ENCODE measurements at places on chromosomes 6 and 20.
A peak's percentile ranks its signal among the peaks of the same experiment; 100 is the strongest.

GRCh38 chr6:31111712-31112111 is 663 bp downstream of the C6orf15 start:
- DNase-seq, result no peak

GRCh38 chr20:63295018-63295417 is 2.0 kb downstream of the COL20A1 start:
- DNase-seq, result no peak

DNA sequence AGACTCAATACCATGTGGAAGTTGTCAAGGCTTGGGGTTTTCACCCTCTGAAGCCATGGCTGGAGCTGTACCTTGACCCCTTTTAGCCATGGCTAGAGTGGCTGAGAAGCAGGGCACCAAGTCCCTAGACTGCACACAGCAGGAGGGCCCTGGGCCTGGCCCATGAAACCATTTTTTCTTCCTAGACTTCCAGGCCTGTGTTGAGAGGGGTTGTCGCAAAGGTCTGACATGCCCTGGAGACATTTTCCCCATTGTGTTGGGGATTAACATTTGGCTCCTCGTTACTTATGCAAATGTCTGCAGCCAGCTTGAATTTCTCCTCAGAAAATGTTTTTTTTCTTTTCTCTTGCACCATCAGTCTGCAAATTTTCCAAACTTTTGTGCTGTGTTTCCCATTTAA is 196.4 kb downstream of the SLC16A10 start:
- no peak for DNase-seq

DNA sequence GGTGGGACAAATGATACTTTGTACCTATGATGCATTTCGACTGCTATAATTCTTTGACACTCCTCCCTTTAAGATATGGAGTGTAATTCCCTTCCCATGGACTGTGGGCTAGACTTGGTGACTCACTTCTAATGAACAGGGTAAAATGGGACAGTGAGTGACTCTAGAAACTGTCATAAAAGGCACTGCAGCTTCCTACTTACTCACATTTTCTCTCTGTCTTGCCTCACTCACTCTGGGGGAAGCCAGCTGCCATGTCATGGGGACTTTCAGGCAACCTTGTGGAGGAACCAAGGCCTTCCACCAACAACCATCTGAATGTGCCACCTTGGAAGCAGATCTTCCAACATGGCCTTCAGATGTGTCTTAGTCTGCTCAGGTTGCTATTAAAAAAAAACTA is 12.9 kb upstream of the GFOD1 start:
- DNase-seq, result peak; percentile 46

DNA sequence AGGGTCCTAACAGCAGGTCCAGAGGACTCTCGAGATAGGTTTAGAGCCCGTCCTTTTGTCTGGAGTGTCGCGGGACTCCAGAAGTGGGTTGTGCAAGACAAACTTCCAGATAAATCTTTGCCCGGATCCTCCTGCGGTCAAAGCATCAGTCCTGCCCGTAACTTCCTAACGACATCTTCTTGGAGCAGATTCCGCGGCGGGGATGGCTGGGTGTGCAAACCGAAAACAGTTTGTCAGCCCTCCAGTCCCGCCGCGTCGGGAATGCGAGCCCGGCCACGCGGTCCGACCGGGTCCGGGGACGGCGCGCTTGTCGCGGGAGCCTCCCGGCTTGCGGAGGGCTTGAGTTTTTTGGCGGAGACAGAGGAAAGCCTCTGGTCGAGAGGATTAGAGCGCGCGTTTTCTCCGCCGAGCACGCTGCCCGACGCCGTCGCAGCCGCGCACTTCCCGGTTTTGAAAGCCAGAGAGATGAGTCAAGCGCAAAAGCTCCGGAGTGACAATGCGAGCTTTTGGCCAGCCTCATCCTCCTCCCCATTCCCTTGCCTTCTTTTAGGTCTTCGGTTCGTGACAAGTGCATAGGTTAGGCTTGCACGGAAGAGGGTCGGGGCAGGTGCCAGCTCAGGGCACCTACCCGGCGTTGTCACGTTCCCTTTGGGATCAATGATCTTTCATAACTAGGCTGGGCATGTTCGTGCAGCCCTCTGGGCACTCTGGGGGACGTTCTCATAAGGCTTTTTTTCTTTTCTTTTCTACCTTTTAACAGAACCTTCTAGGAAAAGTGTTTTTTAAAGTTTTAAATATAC is 91.3 kb upstream of the PRDM1 start:
- peak; percentile 90 for DNase-seq

- DNase-seq, result peak; percentile 84
These were observed 116.3 kb downstream of the OR2B2 start for GRCh38 chr6:27795697-27796494.

Data from GM23248 (cell line).